Activated gamma-delta T cell treated with anti-CD3 and anti-CD28 coated beads, Interleukin-2, amount 50 U/mL, for 16 hours (primary cell): ENCODE measurements at places on chromosomes 6 and 20.

- DNase-seq = no peak
These were observed 19.6 kb upstream of the CHMP4B start for GRCh38 chr20:33791540-33791939.

GRCh38 chr20:58306421-58307261, 2.9 kb upstream of the RAB22A start:
- DNase-seq = peak; percentile 68

GRCh38 chr6:49252901-49253300, 210.2 kb downstream of the MMUT start:
- DNase-seq = no peak

DNA sequence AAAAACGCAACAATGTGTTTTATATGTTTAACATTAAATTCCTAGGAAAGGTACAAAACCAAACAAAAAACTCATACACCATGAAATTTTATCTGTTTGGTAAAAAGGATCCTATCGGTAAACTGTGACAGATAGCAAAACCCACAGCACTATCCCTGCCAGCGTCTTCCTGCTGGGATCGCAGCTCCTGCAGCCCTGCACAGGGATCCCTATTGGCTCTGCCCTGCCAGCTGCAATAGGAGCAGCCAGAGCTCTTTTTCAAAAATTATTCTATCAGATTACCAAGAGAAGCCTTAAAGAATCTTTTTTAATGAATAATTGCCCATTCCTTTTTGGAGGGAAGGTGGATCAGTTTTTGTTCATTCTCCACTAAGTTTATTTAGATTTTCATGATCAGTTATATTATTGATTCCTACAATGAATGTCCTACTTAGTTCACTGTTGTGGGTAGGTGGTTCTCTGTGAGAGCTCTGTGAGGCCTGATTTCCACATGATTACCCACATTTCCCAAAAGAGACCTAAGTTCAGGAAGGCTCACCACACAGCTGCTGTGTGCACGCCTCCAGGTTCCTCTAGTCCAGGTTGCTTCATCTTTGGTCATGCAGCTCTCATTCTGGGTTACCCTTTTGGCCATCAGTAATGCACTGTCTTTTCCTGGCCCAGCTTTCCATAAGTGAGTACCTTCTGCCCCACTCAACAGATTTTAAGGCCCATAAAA, 293.8 kb downstream of the FRK start:
- DNase-seq = no peak

GRCh38 chr20:2773812-2774211, 26.6 kb downstream of the CPXM1 start:
- DNase-seq = no peak

DNA sequence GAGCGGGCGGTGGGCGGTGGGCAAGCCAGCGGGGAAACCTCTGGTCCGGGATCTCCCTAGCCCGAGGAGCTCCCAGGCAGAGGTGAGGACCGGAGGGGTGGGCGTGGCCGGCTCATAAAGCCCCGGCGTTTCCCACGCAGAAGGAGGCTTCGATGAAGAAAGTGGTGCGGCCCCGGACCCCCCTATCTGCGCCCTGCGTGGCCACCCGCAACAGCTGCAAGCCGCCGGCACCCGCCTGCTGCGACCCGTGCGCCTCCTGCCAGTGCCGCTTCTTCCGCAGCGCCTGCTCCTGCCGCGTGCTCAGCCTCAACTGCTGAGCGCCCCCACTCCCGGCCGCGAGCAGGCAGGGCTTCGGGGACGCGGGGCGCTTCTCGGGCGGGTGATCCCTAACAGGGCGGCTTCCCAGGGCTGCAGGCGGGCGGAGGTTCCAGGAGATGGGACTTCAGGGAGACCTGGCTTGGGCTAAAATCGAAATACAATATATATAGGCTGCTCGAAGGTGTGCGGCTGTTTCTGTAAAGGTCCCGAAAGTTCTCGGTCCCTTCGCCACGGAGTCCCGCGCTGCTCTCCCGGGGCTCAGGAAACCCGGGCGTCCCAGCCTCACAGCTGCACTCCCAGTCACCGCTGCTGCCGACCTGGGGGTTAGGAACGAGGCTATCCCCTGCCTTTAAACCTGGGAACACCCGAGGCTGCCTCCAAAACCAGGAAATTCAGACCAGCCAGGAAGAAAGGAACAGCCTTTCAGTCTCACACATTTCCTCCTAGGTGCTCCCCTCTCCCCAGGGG, 27.8 kb downstream of the ASIP start:
- no peak for DNase-seq

DNA sequence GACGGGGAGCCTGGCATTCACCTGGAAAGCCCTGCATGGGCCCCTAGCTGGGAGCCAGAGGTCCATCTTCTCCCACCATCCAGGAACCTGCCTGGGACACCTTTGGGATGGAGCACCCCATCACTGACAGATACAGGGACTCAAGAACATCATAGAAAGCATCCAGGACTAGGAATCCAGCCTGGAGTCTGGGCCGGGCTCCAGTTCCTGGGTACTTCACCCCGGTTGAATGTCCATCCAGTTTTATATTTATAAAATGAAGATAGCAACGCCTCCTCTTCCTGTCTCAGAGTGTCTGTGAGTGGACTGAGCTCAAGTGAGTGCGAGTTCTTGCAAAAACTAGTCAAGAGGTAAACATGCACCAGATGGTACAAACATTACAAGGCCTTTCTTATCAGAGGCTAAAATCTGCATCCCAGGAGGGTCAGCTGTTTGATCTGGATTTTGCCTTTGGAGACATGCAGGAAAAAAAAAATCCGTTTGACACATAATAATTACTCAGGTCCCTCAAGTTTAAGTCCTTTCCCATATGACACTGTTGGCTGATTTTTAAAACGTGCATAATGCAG, 27.4 kb downstream of the ZC3H12D start:
- DNase-seq = no peak

DNA sequence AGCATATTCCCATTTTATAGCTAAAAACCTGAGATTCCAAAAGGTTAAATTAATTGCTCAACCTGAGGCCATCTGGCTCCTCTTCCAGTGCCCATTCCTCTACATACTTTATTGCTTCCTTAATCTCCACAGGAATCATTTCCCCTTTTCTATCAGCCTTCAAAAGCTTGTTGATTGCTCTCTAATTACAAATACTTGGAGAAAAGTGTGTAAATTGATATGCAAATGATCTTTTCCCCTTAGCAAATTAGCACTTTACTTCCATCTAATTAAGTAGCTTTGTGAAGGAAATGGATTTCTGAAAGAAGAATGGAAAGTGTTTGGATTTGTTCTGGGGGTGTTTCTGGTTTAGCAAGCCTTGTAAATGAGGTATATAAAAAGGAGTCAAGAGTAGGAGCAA, 323.3 kb downstream of the GRIK2 start:
- DNase-seq = no peak

DNA sequence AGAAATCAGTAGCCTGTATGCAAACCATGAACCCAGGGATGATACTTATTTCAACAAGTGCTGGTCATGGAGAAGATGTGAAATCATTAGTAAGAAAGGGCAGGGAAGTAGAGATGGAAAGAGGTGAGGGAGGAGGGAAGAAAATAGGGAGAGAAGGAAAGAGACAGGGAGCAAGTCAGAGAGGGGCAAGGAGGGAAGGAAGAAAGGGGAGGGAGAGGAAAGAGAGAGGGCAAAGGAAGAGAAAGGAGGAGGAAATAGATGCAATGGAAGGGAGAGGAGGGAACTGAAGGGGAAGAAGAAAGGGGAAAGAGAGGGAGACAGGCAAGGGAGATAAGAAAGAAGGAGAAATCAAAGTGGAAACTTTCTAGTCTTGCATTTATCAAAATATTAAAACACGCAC, 195.1 kb downstream of the KIF16B start:
- DNase-seq = no peak

- no peak for DNase-seq
These were observed 57.2 kb downstream of the RAB44 start for GRCh38 chr6:36754582-36755434.

GRCh38 chr20:61508301-61509096, 256.4 kb downstream of the CDH4 start:
- DNase-seq = no peak

- no peak for DNase-seq
These were observed 611.9 kb upstream of the MAN1A1 start for GRCh38 chr6:119961450-119961849.

- no peak for DNase-seq
These were observed 252.9 kb downstream of the GRM1 start for GRCh38 chr6:146281651-146282362.

DNA sequence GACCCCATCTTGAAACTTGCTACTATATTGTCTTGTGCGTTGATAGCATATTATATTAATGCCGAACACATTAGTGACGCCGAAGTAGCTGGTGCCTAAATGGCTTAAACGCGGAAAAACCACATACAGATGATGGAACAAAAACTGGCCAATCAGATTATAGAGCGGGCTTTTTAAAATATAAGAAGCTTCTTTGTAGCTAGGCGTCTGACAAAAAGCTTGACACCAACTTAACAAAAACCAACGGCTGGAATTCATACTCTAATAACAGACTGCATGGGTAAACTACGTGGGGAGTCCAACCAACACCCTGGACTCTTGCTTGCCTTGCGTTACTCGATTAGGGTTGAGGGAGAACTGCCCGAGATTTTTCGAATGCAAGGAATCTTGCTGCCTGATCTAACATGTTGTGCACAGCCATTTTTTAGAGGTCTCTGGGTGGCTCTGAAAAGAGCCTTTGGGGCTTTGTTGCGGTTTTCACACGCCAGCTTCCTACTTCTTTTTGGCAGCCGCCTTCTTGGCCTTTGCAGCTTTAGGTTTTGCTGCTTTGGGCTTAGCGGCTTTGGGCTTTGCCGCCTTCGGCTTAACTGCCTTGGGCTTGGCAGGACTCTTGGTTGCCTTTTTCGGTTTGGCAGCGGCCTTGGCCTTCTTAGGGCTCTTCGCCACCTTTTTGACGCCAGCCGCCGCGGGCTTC, 45.7 kb downstream of the OR2B2 start:
- peak; percentile 3 for DNase-seq

DNA sequence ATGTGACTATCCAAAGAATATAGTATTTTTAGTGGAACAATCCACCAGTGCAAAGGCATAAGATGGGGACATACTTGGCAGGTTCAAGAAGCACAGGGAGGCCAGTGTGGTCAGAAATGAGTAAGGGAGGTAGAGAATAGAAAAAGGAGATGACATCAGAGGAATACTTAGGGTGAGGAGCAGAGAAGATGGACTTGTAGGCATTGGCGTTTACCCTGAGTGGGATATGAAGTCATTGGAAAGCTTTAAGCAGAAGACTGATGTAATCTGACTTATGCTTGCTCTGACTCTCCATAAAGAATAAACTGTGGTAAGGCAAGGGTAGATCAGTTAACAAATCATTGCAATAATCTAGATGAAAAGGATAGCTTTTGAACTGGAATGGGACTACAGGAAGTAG, 228.7 kb downstream of the GJA1 start:
- no peak for DNase-seq

DNA sequence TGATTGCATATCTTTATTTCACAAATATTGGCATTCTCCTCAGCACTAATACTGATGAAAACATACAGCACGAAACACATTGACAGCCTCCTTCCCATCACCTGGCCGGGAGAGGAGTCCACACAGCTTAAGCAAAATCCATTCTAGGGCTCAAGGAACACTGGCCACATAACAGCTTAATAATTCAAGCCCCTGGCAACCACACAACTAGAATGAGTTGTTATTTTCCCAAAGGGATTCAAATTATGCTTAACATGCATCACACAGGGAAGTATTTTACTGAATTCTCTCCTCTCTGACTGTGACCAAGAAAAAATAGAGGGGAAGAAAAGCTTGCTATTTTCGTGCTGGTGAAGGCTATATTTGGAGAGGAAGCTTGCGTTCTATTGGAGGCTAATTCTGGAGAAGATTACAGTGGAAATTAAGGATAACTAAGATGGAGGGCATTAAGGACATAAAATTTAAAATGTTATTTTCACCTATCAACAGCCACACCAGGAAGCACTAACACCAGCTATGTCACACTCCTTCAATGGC, 198.5 kb downstream of the ADGRG6 start:
- no peak for DNase-seq

DNA sequence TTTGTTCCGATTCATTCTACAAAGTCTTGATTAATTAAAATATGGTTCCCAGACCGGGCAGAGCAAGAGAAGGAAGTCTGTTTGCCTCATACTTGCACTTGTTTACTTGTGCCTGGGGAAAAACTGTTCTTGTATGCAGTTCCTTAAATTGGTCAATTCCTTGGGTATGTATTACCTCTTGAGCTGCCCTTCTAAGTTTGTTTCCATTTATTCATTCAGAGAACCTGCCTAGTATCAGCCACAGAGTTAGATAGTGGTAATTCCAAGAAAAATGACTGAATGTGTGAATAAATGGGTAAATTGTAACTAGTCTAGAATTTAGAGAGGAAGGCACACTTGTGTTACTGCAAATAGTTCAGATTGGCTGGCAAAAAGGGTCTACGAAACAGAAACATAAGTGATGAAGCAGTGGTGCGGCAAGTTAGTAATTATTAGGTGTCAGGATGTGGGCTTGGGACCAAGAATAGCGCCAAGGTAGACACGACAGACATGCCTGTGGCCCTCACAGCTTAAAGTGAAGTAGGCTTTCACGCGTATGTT, 525 bp upstream of the MAK start:
- no peak for DNase-seq

DNA sequence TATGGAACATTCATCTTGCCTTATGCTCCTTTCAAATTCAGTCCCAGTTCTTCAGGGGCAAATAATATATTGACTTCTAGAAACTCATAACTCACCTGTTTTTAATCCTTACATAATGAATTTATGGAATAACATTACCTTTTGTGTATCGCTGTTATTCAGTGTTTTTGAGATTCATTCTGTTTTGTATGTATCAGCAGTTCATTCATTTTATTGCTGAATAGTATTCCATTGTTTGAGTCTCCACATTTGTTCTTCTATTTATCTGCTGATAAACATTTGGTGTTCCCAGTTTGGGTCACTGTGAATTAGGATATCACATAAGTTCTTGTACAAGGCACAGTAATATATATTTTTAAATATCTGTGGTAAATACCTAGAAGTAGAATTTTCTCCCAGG, 5.1 kb downstream of the SEMG2 start:
- DNase-seq = no peak

GRCh38 chr20:584161-584970, 25.7 kb downstream of the TCF15 start:
- no peak for DNase-seq

DNA sequence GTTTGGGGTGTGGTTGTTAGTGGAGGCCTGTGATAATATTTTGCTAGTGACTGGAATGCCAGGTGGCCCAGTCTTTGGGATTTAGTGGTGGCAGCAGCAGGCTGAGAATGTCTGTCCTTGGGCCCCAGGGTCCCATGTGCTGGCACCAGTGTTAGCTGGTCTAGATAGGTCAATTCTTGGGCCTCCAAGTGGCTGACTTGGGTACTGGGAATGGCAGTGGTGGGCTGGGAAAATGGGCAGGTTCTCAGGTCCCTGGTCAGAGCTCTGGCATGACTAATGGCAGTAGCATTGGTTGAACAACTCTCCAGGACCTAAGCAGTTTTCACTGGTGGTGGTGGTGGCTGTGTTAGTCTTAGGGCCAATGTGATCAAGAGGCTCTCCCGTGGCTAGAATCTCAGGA, 50.3 kb downstream of the OLIG3 start:
- DNase-seq = no peak

GRCh38 chr6:144437105-144437504, 152.0 kb downstream of the UTRN start:
- no peak for DNase-seq

- DNase-seq = no peak
These were observed 114.5 kb downstream of the FAM120B start for GRCh38 chr6:170420791-170421776.

- DNase-seq = no peak
These were observed 5.7 kb downstream of the PACRG start for GRCh38 chr6:162733489-162733888.
